ENCODE measurements at places on chromosomes 7 and 10. TPM values are rescaled to one million over a fixed set of nuclear protein-coding genes. Genes with fewer than 3 reads are reported as not detected.

Gene UNC5B
- 3.7 TPM for total RNA-seq

Gene HYCC1
- total RNA-seq: 66.0 TPM

Gene C10orf53
- total RNA-seq: not detected

Gene GPR26
- not detected for total RNA-seq

Gene ERCC6
- total RNA-seq: 30.2 TPM

Gene ZNF438
- 6.1 TPM for total RNA-seq

Gene ZNF862
- total RNA-seq: 19.5 TPM

Gene TAF3
- total RNA-seq: 9.4 TPM

Gene CHCHD3
- total RNA-seq: 67.3 TPM

Gene NEUROD6
- total RNA-seq: not detected

Gene ITIH5
- 2.3 TPM for total RNA-seq

Gene STK31
- 1.6 TPM for total RNA-seq

Gene ELAPOR2
- total RNA-seq: 62.8 TPM

Gene PKD2L1
- 0.38 TPM for total RNA-seq
